Fibroblast of skin of left biceps (primary cell): ENCODE measurements at places on chromosomes 16 and 17.

GRCh38 chr16:25636662-25637061 is 55.1 kb upstream of the HS3ST4 start:
- DNase-seq = no peak

GRCh38 chr17:5284681-5285080 is 2.6 kb downstream of the RABEP1 start:
- DNase-seq = no peak

DNA sequence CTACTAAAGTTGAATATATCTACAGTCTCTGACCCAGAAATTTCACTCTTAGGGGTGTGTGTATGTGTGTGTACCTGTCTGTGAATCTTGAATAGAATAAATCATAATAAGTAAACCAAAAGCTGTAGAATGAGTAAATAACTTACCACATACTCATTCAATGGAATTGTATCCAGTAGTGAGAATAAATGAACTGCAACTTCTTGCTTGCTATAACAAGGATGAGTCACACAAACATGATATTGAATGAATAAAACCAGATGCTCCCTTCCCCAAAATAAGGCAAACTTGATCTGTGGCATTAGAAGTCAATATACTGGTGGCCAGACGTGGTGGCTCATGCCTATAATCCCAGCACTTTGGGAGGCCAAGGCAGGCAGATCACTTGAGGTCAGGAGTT is 259.8 kb upstream of the MON1B start:
- DNase-seq = no peak

DNA sequence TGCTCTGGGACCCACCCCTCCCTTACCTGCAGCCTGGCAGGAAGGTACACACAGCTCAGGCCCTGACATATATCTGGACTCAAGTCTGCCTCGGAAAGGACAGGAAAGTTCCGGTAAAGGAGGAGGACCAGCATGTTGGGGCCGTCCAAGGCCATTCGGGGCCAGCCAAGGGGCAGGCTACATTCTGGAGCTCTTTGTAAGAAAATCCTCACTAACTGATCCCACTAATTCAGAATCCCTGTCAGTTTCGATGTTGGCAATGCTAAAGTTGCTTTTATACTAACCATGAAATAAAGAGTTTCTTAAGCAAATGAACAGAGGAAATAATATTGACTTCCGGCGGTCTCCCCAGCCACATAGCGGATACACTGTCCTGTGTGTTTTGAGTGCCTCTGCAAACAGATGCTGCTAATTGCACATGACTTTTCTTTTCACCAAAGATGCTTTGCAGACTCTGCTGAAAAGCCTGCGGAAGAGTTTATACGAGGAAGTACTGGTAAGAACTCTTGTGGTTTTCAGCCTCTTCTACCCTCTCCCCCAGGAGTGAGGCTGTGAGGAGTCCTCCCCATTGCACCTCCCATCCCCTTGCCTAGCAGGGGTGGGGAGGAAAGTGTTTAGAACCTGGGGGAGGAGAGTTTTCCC is 54.8 kb downstream of the PLXDC1 start:
- no peak for DNase-seq

DNA sequence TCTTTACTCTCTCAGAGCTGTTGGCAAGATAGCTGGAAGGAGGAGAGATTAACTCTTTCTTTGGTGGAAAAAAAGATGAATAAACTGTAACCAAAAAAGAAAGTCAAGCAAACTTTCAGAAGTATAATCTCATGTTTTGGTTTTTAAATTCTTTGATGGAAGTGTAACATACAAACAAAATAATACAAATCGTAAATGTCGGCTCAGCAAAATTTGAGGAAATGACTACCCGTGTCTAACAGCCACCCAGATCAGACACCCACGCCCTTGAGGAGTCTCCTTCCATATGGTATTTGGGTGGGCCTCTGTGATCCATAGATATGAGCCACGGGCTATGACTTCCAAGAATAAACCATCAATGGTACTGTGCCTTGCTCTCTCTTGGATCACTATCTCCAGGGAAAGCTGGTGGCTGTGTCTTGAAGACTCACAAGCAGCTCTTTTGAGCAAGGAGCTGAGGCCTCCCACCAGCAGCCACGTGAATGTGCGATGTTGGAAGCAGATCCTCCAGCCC is 9.6 kb upstream of the CD300C start:
- no peak for DNase-seq

GRCh38 chr16:54936201-54936978 is 5.7 kb downstream of the IRX5 start:
- DNase-seq = no peak

DNA sequence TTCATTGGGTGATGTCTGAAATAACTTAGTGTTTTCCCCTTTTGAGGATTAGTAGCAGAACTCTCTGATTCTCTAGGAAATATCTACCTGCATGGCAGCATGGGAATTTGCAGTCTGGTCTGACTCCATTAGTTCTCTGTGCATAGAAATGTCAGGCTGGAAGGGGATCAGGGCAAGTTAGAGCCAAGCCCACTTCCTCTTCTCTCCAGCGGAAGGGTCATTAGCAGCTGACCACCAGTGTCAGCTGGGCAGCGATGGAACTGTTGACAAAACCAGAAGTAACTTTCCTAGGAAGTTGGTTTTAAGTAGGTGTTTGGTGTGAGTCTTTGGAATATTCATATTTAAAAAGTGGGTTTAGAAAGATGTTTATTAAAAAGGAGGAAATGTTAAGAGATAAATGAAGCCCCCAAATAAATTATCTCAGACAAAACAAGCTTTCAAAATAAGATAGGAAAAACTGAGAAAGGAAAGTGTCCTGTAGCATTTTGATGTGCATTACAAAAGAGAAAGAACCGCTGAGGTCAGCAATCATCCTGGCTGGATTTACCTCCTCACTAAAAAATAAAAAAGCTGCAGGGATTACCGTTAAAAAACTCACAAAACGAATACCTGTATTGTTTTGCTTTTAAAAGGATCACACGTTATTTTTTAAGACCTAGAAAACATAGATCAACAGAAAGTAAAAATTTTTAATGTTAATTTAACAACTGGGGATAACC is 32.4 kb upstream of the MMD start:
- no peak for DNase-seq

DNA sequence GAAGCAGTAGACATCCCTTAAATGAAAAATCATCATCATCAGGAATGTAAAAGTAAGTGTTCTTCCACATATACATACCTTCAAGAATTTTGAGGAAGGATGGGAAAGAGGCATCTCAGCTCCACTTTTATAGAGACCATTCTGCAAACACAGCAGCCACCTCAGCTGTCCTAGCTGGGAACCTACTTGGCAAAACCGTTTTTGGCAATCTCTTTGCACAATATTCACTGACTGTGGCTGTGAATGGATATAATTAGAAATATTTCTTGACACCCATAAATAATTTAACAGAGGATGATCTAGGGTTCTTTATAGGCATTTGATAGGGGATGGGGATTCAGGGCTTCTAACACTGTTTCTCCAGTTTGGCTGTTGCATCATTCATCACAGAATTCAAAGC is at the start of gene MYH4:
Gene MYH4 (minus strand): TSS at position 101 of the 400 bp plus-strand sequence. CDS start 2,814 bp downstream, outside the sequence.
- no peak for DNase-seq

- DNase-seq = no peak
Measured at GRCh38 chr17:40556884-40557414, 8.3 kb downstream of the CCR7 start.
